ENCODE measurements at places on chromosomes 13 and 19.
A peak's percentile ranks its signal among the peaks of the same experiment; 100 is the strongest.

DNA sequence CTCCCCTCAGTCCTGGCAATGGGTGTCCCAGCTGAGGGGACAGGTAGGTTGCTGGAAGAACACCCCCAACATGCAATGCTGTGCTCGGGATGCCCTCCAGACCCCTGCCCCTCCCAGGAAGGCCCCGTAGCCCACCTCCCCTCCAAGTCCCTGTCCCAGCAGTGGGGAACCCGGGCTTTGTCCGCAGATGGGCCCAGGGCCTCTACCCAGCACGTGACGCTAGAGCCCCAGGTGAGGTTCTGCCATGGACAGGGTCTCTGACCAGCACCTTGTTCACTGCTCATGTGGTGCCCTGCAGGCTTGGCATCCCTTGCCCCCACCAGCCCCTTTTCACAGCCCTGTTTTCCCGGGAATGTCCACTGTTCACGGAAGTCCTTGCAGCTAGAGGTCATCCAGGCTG lies 220.0 kb upstream of the SGCG start:
- no peak overlapping the region for H3K27ac ChIP-seq
- no peaks in the 10 kb centered on the region for H3K36me3 ChIP-seq
- H3K4me3 ChIP-seq: no peak overlapping the region
- H3K4me1 ChIP-seq: no peaks in the 10 kb centered on the region
- H3K27me3 ChIP-seq: no peaks in the 10 kb centered on the region

DNA sequence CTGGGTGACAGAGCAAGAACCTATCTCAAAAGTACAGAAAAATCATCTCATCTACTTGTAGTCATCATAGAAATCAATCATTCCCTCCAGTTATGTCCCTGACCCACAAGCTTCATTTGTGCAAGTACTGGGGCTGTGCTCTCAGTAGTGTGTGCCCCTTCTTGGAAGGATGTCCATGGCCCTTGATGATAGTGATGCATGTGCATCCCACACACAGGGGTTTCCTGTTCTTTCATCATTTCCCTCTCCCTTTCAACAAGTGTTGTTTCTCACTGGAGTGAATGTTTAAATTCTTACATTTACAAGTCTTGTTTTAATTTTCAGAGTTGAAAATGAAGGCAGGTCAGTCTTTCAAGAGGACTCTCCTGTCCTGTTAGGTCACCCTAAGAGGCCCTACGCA lies 1.5 kb downstream of the LGALS13 start:
- ATAC-seq: no peak
- no peak overlapping the region for H3K4me3 ChIP-seq
- H3K4me1 ChIP-seq: no peaks in the 10 kb centered on the region
- peaks cover 30% of the 10 kb centered on the region for H3K27me3 ChIP-seq
- H3K27ac ChIP-seq: no peak overlapping the region

DNA sequence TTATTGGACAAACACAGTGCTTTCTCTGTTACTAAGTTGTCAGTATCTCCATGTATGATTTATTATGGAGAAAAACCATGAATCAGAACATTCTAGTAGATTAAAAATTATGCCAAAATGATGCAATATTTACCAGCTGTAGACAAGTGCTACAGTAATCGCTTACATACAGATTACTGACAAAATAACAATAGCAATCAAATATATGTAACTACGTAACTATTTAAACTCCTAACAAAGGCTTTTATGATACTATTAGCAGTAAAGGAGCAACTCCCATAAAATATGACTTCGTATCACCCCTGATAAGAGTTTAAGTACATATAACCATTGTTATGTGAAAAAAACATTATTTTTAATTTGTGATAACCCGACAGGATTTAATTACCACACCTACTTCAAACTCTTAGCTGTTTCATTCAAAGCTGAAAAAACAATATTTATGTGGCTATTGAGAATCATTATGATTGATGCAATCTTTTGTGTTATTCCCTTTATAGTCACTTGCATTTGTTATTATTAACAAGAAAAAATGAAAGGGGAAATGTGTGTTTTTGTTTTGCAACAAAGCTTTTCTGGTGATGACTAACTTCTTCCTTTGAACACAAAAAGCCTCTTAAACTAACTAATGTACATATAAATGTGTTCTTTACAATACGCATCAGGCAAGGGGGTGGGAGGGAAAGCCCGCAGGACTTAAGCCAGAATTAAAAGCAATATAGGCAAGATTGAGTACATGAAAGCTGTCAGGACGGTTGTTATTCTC lies 147.4 kb downstream of the ABCC4 start:
- H3K27me3 ChIP-seq: no peaks in the 10 kb centered on the region
- peaks cover 21% of the 10 kb centered on the region for H3K36me3 ChIP-seq
- peaks cover 9% of the 10 kb centered on the region for H3K4me1 ChIP-seq
- ATAC-seq: no peak
- no peak overlapping the region for H3K4me3 ChIP-seq
- no peak overlapping the region for H3K27ac ChIP-seq

- H3K4me3 ChIP-seq: peak overlapping the region; percentile 47
- H3K27ac ChIP-seq: peak overlapping the region; percentile 82
- H3K4me1 ChIP-seq: peaks cover 19% of the 10 kb centered on the region
- no peaks in the 10 kb centered on the region for H3K36me3 ChIP-seq
These were observed 49.4 kb upstream of the INTS6 start for GRCh38 chr13:51502153-51502651.

- ATAC-seq: no peak
- H3K36me3 ChIP-seq: no peaks in the 10 kb centered on the region
These were observed 122.4 kb upstream of the FREM2 start for GRCh38 chr13:38564256-38565150.

DNA sequence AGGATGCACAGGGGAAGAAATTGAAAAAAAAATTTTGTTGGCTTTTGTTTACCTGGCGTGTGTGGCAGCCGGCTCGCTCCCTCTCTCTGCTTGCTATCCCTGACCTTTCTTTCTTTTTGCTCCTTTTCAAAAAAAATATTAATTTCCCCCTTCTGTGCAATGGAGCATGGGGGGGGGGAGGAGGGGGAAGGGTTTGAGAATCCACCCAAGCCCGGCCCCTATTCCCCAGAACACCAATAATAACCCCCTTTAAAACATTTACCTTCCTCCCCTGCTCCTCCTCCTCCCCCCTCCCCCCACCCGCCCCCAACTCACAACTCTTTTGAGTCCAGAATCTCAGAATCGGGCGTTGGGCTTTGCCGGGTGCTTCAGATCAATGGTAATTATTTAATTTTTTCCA lies 28.4 kb downstream of the NFIX start:
- H3K27ac ChIP-seq: no peak overlapping the region
- peaks cover 4% of the 10 kb centered on the region for H3K4me1 ChIP-seq
- ATAC-seq: no peak
- peak overlapping the region; percentile 43 for H3K4me3 ChIP-seq

- ATAC-seq: no peak
- H3K27ac ChIP-seq: no peak overlapping the region
- no peaks in the 10 kb centered on the region for H3K36me3 ChIP-seq
- H3K27me3 ChIP-seq: peaks cover 8% of the 10 kb centered on the region
These were observed 6.3 kb upstream of the NLRP2 start for GRCh38 chr19:54959840-54960239.

GRCh38 chr13:112618501-112618900 lies 30.5 kb upstream of the TUBGCP3 start:
- H3K36me3 ChIP-seq: no peaks in the 10 kb centered on the region
- no peak overlapping the region for H3K27ac ChIP-seq
- no peak overlapping the region for H3K4me3 ChIP-seq
- no peaks in the 10 kb centered on the region for H3K4me1 ChIP-seq
- ATAC-seq: no peak

DNA sequence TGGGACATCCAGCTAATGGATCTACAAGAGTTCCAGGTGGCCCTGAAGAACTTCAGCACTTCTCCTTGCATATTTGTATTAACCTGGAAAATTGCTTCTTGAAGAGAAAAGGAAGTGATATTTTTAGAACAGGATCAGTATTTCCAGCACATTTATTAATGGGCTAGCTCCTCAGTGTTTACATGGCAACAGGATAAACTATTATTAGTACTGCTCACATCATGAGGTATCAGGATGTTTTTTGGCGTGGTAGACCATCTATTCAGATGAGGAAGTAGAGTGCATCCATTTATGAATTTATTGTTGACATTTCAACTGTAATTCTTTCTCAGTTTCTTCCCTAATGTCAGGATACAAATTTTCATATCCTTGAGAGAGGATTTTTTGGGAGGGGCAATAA lies 144.4 kb downstream of the KCNRG start:
- ATAC-seq: no peak
- no peaks in the 10 kb centered on the region for H3K4me1 ChIP-seq
- H3K36me3 ChIP-seq: no peaks in the 10 kb centered on the region
- peaks cover 4% of the 10 kb centered on the region for H3K27me3 ChIP-seq

GRCh38 chr13:52968074-52968700 lies 60.4 kb upstream of the OLFM4 start:
- no peaks in the 10 kb centered on the region for H3K4me1 ChIP-seq
- peaks cover 7% of the 10 kb centered on the region for H3K27me3 ChIP-seq
- H3K4me3 ChIP-seq: no peak overlapping the region

- ATAC-seq: peak; percentile 8
- peak within 1 kb of the TSS; percentile 86 for H3K4me3 ChIP-seq
- no peaks in the 10 kb centered on the region for H3K36me3 ChIP-seq
- peak within 1 kb of the TSS; percentile 80 for H3K27ac ChIP-seq
- H3K4me1 ChIP-seq: peaks cover 17% of the 10 kb centered on the region
- H3K27me3 ChIP-seq: no peaks in the 10 kb centered on the region
These were observed at the start of gene ANO8 for GRCh38 chr19:17334414-17335409. Gene ANO8 (minus strand): TSS chr19:17334855. CDS start chr19:17334670, 185 bp downstream.

GRCh38 chr13:98487016-98487415 lies 89.9 kb downstream of the STK24 start:
- peak overlapping the region; percentile 10 for H3K27ac ChIP-seq
- ATAC-seq: no peak
- H3K4me3 ChIP-seq: peak overlapping the region; percentile 78
- H3K27me3 ChIP-seq: no peaks in the 10 kb centered on the region
- peaks cover 85% of the 10 kb centered on the region for H3K36me3 ChIP-seq
- H3K4me1 ChIP-seq: peaks cover 68% of the 10 kb centered on the region

DNA sequence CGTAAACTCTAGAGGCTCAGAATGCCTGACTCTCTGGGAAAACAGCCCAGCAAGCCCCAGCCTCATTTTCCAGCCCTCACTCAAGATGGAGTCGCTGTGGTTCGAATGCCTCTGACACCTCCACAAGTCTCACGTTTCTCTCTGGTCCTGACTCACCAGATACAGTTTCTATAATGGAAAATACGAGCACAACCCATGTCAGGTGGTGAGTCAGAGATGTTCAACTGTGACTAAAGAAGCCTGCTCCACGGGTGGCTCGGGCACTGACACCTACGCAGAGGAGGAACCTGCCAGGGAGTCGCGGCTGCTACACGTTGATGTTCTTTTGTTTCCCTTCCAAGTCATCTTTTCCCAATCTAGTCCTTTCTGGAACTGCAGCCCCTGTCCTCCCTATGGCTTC lies 87.1 kb upstream of the STK24 start:
- ATAC-seq: peak; percentile 99
- H3K27ac ChIP-seq: peak overlapping the region; percentile 70
- H3K4me1 ChIP-seq: peaks cover 16% of the 10 kb centered on the region
- peaks cover 12% of the 10 kb centered on the region for H3K27me3 ChIP-seq
- H3K4me3 ChIP-seq: peak overlapping the region; percentile 51

DNA sequence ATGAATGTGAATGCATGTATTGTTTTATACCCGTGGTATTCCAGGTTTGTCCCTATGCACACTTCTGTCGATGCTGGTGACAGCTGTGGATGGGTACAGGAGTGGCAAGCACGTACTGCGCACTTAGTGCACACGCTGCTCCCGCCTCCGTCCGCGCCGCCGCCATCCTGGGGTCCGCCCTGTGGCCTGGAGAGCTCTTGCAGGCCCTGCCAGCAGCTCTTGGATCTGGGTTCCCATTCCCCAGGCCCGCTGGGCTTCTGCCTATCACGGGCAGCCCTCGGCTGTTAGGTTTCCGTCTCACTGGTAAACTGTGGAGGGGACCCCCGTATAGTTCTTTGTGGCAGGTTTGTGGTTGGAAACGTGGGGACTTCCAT lies 4.0 kb downstream of the GNA11 start:
- no peak overlapping the region for H3K4me3 ChIP-seq
- H3K36me3 ChIP-seq: no peaks in the 10 kb centered on the region
- ATAC-seq: no peak

- H3K36me3 ChIP-seq: no peaks in the 10 kb centered on the region
- peaks cover 18% of the 10 kb centered on the region for H3K4me1 ChIP-seq
- peak; percentile 63 for ATAC-seq
- H3K27ac ChIP-seq: peak overlapping the region; percentile 92
- no peaks in the 10 kb centered on the region for H3K27me3 ChIP-seq
These were observed 26.4 kb upstream of the TPTE2 start for GRCh38 chr13:19587635-19588300.

- no peaks in the 10 kb centered on the region for H3K4me1 ChIP-seq
- ATAC-seq: no peak
- no peak overlapping the region for H3K27ac ChIP-seq
- no peaks in the 10 kb centered on the region for H3K36me3 ChIP-seq
These were observed 425.7 kb downstream of the SPRY2 start for GRCh38 chr13:79915114-79915811.

DNA sequence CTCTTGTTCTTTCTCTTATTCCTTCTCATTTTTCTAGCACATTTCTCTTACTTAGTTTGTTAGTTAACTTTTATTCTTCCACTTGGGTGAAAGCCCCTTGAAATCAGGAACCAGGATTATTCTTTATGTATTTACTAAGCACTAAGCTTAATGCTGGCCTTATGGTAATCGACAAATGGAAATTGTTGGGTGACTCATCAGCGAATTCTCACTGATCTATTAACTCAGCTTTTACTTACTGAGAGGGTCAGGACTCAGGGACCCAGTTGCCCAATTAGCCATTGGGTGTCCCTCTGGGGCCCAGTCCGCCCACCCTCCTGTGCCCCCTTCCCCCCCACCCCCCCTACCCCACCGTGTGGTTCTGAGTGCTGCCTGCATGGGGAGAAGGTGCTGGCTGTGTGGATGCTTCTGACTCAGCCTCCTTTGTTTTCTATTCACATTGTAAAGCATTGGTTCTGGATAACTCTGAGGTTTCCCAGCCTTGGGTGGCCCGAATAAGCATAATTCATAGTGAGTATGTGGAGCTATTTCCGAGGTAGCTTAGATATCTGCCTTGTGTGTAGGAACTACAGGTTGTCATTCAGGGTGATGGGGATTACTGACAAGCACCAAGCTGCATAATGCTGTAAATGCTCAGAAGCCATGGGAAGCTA lies 240.9 kb downstream of the FGF9 start:
- H3K36me3 ChIP-seq: no peaks in the 10 kb centered on the region
- ATAC-seq: no peak
- no peaks in the 10 kb centered on the region for H3K4me1 ChIP-seq
- H3K4me3 ChIP-seq: no peak overlapping the region
- no peak overlapping the region for H3K27ac ChIP-seq

GRCh38 chr13:113207460-113207859 lies 1.0 kb downstream of the PCID2 start:
- peak overlapping the region; percentile 97 for H3K4me3 ChIP-seq
- peaks cover 65% of the 10 kb centered on the region for H3K36me3 ChIP-seq
- no peaks in the 10 kb centered on the region for H3K27me3 ChIP-seq
- peaks cover 44% of the 10 kb centered on the region for H3K4me1 ChIP-seq
- H3K27ac ChIP-seq: peak overlapping the region; percentile 90

DNA sequence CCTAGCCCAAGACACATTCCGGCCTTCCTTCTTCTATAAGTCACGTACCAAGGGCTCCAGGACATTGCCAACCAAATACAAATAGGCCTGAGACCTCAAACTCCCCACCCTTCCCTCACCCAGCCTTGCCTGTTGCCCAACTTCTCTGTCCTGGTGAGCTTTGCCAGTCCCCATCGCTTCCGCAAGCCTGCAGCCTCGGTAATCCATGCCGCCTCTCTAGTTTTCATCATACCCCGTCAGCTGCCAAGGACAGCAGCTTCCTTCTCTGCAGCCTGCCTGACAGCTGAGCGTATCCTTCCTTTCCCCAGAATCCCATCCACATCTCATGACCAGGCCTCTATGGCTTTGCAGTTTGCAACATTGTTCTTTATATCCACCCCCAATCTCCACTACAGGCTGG lies 36.6 kb upstream of the POMP start:
- no peaks in the 10 kb centered on the region for H3K27me3 ChIP-seq
- H3K27ac ChIP-seq: no peak overlapping the region
- no peak for ATAC-seq
